ENCODE measurements at places on chromosomes 7 and 10.
A peak's percentile ranks its signal among the peaks of the same experiment; 100 is the strongest.

GRCh38 chr7:101465576-101466196 is 103.0 kb downstream of the COL26A1 start:
- no peak for DNase-seq

DNA sequence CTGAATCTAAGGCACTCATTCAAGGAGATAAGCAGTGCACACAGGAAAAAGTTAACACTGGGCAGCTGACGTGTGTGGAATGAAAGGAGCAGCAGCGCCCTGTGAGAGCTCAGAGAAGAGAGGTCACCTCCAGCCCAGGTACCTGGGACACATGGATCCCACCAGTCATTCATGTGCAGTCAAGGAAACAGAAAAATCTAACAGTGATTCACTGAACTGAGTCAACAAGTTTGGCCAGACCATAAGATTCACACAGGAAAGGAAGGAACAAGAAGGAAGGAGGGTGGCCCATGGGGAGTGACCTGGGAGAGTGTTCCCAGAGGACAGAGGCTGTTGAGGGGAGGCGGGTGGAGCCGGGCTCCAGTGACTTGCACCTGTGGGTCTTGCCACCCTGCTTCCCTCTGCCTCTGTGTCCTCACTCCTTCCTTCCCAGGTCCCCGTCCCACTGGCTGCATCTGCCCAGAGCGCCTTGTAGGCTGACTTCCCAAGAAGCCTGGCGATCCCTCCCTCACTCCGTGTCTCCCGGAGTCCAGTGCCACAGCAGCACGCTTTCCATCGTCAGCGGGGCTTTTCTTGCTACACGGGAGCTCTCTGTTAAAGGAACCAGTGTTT is 27.7 kb downstream of the RNF32 start:
- DNase-seq: no peak

GRCh38 chr7:88109612-88110011 is 110.2 kb downstream of the SRI start:
- DNase-seq: peak; percentile 26

DNA sequence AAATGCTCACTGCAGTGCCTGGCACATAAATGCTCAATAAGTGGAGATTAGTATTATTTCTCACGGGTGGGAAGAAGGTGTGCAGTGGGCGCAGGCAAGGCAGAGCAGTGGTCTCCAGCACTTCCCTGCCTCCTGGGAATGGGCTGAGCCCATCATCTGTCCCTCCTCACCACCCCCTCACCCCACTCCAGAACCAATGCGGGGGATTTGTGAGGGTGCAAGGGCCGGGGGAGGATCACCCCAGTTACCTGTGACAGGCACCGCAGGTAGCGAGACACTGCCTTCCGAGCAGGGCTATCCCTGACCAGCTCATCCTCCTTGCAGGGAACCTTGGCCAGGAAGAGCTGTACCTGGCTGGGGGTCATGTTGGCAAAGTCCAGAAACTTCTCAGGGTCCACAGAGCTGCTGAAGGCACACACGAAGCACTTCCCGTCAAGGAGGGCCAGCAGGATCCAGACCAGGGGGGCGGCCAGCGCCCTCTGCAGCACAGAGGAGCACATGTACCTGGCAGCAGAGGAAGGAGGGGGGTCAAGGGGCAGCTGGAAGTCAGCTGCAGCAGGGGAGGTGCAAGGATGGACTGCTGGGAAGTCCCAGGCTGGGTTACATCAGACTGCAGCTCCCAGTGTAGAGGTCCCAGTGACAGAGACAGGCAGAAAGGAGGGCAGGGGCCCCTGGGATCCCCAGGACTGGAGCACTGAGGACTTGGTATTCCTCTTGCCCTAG is 2.8 kb downstream of the CALHM3 start:
- peak; percentile 81 for DNase-seq

DNA sequence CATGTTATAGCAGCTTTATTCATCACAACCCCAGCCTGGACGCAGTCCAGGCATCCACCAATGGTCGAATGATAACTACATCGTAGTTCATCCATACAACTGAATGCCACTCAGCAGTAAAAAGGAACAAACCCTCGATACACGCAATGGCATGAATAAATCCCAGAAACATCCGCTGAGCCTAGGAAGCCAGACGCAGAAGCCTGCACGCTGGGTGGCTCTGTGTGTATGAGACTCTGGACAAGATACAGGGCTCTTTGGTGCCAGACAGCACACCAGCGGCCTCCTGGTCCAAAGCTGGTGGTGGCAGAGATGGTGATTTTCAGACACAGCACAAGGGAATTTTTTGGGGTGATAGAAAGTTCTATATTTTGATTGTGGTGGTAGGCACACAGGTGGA is 10.0 kb upstream of the CRYGN start:
- no peak for DNase-seq

DNA sequence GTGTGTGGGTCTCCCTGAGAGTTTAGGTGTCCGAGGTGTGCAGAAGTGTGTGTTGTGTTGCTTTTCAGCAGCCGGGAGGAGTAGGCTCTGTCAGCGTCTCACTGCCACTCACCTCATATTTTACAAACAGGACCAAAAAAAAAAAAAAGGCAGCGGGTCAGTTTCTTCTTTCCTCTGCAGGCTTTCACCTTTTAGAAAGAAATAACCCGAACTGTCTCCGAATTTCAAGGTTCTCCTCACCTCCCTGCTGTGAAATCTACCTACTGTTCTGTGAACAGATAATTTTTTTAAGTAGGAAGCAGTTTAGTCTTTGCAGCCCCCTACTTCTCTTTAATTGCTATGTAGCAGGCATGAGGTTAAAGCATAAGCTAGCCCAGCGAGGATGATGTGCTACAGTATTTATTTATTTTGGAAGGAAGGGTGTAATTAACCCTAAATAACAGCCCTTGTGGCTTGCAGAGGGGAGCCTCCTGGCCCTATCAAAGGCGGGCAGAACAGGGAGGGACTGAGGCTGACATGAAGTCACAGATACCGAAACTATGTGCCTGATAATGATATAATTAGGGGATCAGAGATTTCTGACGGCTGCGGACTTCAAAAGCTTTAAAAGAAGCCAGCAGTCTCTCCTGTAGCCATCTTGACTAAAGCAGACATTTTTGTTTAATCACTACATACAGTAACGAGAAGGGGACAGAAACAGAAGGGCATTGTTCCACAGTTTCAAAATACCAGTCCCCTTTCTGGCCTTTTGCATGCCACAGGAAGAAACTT is 1.6 kb downstream of the BAMBI start:
- no peak for DNase-seq

- no peak for DNase-seq
Observed at GRCh38 chr10:33416691-33417090, 82.2 kb upstream of the NRP1 start.

DNA sequence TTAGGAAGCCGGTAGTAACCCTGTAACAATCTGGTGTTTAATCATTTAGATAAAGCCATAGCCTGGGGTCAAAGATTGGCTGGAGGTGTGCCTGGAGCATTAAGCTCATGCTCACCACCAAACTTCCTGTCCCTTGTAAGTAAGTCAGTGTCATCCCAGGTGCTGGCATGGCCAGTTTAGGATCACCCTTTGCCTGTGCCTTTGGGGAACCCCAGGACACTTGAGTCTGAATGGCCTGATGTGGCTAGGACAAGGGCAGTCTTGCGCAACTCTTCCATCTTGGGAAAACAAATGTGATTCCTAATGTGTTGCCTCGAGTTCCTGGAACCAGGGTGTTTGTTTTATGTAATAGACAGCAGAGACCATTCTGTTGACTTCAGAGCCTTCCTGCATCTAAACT is 154.8 kb downstream of the GRK5 start:
- no peak for DNase-seq

GRCh38 chr10:101287997-101288635 is 58.9 kb upstream of the LBX1 start:
- peak; percentile 44 for DNase-seq
